BJ (cell line): ENCODE measurements at places on chromosomes 1 and 21.
A peak's percentile ranks its signal among the peaks of the same experiment; 100 is the strongest.

DNA sequence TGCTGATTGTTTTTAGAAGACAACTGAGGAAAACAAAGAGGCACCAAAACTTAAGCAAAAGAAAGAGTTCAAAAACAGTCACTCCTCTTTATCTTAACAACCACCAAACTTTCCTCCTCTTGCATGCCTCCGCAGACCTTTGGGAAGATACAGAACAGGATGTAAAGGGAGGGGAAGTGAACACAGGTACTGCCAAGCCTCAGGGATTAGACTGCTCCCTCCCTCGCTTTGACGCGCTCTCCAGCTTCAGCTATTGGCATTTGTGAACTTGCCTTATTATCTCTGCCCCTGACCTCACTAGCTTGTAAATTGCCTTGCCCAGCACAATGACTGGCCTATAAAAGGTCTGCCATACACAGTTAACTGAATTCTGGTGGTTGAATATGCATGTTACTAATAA lies 4.8 kb upstream of the SRP9 start:
- DNase-seq: no peak

DNA sequence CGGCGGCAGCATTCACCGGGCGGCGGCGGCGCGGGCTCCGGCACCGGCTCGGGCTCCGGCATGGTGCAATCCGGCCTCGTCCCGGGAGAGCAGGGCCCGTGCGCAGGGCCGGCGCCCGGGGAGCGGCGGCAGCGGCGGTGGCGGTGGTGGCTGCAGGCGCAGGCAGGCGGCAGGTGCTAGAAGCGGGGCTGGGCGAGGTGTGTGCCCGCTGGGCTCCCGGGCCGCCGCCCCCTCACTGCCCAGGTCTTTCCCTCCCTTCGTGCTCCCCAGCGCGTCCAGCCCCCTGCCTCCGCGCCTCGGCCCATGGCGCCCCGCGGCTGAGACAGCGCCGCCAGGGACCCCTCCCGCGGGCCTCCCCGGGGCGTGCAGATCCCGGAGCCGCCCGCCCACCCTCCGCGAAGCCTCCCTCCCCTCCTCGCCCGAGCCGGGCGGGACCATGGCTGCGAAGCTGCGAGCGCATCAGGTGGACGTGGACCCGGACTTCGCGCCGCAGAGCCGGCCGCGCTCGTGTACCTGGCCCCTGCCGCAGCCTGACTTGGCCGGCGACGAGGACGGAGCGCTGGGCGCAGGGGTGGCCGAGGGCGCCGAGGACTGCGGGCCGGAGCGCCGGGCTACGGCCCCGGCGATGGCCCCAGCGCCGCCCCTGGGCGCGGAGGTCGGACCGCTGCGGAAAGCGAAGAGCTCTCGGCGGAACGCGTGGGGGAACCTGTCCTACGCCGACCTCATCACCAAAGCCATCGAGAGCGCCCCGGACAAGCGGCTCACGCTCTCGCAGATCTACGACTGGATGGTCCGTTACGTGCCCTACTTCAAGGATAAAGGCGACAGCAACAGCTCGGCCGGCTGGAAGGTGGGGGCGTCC lies 492 bp downstream of the FOXO6 start:
- no peak for DNase-seq

- DNase-seq: peak; percentile 59
Observed at GRCh38 chr1:16076031-16076864, 2.8 kb upstream of the FAM131C start.

DNA sequence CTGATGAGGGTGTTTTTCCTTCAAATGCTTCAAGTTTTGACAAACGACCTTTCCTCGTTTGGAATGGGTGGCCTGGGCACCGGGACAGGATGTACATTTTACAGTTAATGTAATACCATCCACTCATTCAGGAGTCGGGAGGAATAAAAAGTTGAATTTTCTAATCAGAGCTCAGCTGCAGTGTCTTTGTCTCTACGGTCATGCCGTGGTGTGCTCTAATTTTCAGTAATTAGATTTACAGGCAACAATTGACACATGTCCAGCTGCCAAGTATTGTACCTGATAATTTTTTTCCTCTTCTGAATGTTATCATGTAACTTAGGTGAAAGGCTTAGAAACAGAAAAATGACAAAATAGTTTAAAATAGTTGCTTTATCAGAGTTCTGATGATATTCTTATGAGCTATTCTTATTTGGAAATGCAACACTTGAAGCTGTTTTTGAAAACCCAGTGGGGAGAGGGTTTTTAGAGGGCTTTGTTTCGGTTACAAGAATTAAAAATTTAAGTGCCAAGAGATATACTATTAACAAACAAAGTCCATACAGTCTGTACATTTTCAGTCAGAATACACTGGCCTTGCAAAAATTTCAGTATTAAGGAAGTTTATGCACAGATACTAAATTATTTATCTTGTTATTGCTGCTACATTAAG lies 1.0 kb downstream of the CDKN2C start:
- DNase-seq: no peak

DNA sequence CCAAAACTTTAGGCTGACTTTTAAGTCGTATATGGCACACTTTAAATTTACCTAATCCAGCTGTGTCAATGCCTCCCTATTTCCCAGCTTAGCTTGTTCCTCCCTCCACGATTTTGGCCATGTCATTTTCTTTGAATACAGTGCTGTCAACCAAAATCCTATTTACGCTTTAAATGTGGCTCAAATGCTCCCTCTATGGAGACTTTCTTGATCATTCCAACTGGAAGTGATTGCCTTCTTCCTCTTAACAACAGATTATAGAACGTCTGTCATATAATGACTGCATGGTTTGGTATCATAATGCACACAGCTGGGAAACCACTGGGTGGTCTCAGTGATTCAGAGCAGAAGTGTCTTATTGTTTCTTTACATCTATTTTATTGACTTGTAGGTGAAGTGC lies 18.9 kb upstream of the BATF3 start:
- DNase-seq: no peak

DNA sequence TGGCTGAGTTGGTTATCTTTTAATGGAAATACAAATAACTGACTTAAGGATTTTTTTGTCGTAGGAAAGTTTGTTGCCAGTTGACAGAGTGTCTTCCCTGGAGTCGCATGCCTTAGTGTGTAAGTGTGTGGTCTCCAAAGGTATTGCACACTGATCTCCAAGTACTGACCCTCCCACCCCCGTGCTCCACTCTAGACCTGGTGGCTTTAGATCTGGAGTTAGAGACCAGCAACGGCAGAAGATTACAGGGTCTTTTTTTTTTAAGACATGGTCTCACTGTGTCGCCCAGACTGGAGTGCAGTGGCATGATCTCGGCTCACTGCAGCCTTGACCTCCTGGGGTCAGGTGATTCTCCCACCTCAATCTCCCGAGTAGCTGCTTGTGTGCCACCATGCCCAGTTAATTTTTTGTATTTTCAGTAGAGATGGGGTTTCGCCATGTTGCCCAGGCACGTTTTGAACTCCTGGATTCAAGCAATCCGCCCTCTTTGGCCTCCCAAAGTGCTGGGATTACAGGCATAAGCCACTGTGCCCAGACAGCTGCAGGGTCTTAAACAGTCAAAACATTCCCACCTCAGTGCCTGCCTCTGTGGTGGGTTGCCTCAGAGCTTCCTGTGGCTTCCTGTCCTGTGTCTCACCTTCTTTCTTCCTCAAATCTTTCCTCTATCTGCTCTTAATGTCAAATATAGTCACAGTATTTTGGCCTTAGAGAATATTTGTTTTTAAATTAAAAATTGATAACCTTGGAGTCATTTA lies 6.9 kb downstream of the TRAPPC10 start:
- no peak for DNase-seq

GRCh38 chr1:226519716-226520598 lies 28.6 kb upstream of the STUM start:
- DNase-seq: no peak

- no peak for DNase-seq
Observed at GRCh38 chr1:234743791-234744611, 134.0 kb upstream of the IRF2BP2 start.

DNA sequence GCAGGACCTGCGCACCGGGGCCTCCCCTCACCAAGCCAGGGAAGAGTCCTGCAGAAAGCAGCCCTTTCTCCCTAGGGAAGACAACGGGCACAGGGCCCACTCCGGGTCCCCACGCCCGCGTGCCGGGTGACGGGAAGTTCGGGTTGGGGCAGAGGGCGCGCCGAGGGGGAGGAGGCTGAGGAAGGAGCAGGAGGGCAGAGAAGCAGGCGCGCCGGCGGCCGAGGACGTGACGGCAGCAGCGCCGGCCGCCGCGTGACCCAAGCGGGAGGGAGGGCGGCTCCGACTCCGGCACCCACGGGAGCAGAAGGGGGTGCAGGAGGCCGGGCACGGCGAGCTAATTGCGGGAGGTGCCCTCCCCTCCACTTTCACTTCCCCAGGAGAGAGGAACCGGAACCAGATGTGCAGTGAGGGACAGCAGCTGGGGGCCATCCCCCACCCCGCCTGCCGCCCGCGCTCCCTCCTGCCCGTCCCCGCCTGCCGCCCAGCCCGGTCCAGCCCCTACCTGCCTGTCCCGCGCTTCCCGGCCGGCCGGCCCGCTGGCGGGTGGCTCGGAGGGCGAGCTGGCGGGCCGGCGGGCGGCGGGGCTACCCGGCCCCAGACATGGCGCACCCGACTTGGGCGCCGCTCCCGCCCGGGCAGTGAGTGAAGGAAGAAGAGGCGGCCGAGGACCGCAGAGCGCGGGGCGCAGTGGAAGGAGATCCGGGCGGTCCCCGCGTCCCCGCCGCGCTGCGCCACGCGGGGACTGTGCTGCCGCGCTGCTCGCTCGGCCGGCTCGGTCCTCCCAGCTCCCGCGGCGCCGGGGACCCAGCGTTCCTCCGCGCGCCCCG lies 510 bp downstream of the DENND4B start:
- no peak for DNase-seq

DNA sequence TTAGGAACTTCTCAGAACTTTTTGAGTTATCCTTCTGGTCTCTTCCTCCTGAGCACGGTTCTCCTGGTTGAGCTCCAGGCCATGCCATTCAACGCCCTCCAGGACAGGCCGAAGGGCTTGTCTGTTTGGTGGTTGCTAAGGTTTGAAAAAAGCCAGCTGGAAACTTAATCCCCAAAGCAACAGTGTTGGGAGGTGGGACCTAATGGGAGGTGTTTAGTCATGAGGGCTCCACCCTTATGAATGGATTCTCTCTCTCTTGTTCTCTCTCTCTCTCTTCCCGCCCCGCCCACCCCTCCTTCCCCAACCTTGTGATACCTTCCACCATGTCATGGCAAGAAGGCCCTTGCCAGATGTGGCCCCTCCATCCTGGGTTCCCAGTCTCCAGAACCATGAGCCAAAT lies 829 bp downstream of the KCNE1 start:
- no peak for DNase-seq

DNA sequence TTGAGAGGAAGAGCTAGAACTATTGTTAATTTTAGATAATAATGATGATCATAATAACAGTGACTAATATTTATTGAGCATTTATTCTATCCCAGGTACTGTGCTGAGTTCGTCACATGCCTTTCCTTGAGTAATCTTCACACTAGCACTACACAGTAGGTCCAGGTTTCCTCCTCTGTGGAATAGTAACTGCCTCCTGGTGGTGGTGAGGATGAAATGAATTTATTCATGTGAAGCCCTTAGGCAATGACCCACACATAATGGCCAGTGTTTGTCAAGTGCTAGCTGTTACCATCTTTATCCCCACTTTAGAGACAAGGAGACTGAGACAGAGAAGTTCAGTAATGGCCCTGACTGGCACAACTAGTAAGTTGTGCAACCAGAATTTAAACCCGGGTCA lies 5.9 kb downstream of the NIPAL3 start:
- no peak for DNase-seq

GRCh38 chr1:244460197-244460596 lies 876 bp upstream of the CATSPERE start:
- no peak for DNase-seq

DNA sequence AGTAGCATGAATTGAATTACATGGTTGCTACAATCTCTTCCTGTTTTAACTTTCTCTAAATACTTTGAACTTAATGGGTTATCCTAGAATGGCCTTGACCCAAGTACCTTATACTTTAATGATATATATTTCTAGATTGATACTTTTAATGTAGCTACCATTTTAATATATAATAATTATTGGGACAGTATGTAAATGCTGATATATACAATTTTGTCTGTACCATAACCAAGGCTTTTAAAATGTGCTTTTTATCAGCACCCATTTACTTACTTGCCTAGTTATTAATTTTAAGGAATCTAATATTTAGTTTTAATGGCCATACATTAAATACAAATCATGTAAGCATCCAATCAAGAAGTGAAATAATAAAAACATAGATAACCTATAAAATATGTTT lies 13.4 kb downstream of the HIPK1 start:
- no peak for DNase-seq

DNA sequence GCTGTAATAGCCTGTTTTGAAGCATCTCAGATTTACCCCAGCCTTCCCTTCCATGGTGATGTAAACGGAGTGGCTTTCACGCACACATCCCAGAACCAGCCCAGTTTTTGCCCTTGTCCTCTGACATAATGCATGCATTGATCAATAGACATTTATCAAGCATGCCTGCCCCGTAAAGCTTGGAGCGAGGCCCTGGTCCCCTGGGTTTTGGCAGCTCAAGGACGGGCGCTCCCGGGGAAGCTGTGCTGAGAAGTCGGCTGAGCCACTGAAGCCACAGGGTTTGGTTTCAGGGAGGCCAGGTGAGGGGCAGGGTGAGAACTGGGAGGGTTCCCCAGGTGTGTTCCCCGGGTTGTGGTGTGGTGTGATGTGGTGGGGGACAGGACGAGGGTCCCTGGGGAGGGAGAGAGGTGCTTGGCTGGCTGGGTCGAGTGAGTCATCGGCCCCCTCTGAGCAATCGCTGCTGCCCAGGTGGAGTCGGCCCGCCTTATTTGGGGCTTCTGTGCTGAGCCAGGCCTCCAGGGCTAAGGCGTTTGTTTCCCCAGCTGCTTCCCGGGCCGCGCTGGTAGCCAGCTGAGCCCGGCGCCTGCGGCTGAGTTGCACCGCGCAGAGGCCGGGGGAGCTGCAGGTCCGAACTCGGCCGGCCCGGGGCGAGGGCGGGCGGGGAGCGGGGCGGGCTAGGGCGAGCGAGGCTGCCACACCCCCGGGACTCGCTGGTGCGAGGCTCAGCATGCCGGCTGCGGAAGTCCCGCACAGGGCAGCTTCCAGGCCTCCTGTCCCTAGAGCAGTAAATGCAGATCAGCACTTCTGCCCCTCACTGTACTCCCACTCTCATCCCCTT lies 23.6 kb downstream of the ATP2B4 start:
- no peak for DNase-seq
